ENCODE measurements at places on chromosomes 5 and 9. TPM values are rescaled to one million over a fixed set of nuclear protein-coding genes. Genes with fewer than 3 reads are reported as not detected.

The RECK gene
- 11.1 TPM for total RNA-seq

GRCh38 chr9:124355941-124356744 is 59.1 kb downstream of the PSMB7 start:
- DNase-seq = no peak

- DNase-seq = no peak
Measured at GRCh38 chr5:93899026-93899600, 157.7 kb upstream of the POU5F2 start.

DNA sequence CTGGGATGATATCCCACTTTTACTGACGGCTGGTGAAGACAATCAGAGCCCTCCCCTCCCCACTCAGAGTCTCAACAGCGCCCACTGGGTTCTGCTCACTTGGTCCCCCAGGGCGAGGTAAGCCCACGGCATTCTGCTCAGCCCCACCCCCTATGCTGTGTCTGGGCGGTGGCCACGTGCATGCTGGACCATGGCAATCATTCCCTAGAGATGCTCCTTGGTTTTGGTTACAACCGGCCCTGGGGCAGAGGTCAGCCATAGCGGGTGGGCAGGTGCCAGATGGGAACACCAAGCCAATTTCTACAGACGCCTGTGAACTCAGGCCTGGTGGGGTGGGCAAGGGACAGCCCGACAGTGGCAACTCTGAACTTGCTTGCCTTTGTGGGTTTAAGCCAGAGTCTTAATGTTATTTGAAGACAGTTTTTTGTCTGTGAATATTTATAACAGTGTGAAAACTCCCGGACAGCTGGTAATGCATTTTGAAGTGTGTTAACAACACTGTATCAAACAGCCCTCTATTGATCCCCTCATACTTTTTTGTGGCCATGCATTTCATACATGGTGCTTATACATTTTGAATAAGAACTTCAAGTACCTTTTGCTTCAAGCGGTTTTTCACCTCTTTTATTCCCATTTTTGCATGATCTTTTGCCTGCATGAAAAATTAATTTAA is 94.2 kb downstream of the CRB2 start:
- DNase-seq = peak; percentile 53

DNA sequence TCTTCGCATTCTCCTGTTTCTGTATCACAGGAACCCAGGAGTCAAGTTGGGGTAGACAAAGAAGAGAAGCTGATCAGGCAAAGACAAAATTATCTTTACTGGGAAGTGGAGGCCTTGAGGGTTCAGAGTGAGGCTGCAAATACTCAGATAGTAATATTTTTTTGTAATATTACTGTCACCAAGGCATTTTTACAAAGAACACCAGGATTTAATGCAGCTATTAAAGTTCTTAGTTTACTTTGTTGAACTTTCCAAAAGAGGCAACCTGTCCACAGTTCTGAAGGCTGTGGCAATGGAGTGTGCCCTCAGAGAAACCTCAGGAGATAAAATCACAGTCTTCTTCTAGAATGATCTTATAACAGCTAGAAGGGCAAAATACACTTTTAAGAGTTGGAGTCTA is 74.9 kb downstream of the PGM5 start:
- DNase-seq = no peak

- DNase-seq = no peak
Measured at GRCh38 chr5:107468276-107468675, 202.5 kb downstream of the EFNA5 start.
